Glutamatergic neuron (in vitro differentiated cells): ENCODE measurements at places on chromosomes 6 and 20. TPM values are rescaled to one million over a fixed set of nuclear protein-coding genes. Genes with fewer than 3 reads are reported as not detected.

Gene SLC22A23
- total RNA-seq: 102 TPM

Gene KCNQ5
- 1.5 TPM for total RNA-seq

Gene CTCFL
- not detected for total RNA-seq

Gene RCAN2
- total RNA-seq: 21.6 TPM

Gene C6orf15
- total RNA-seq: not detected

Gene HNF4A
- total RNA-seq: not detected

Gene TSPO2
- total RNA-seq: not detected

Gene BHLHE23
- 23.9 TPM for total RNA-seq
